ENCODE measurements at places on chromosomes 5 and 9. TPM values are rescaled to one million over a fixed set of nuclear protein-coding genes. Genes with fewer than 3 reads are reported as not detected.

- no peak for DNase-seq
- no peaks in the 10 kb centered on the region for H3K4me1 ChIP-seq
- H3K27me3 ChIP-seq, result no peaks in the 10 kb centered on the region
- no peak overlapping the region for H3K4me3 ChIP-seq
Measured at GRCh38 chr9:105901514-105902109, 207.3 kb downstream of the TMEM38B start.

GRCh38 chr5:878125-878524 is 14.5 kb downstream of the BRD9 start:
- H3K36me3 ChIP-seq, result peaks cover 7% of the 10 kb centered on the region
- no peak for DNase-seq
- H3K27me3 ChIP-seq, result no peaks in the 10 kb centered on the region
- H3K27ac ChIP-seq, result no peak overlapping the region
- H3K4me1 ChIP-seq, result no peaks in the 10 kb centered on the region

- H3K4me3 ChIP-seq, result no peak overlapping the region
- no peaks in the 10 kb centered on the region for H3K4me1 ChIP-seq
- H3K36me3 ChIP-seq, result no peaks in the 10 kb centered on the region
- DNase-seq, result no peak
- H3K27ac ChIP-seq, result no peak overlapping the region
Measured at GRCh38 chr9:4982721-4983482, 2.2 kb upstream of the JAK2 start.

GRCh38 chr5:176664479-176664878 is 17.2 kb downstream of the TSPAN17 start:
- H3K4me3 ChIP-seq, result no peak overlapping the region
- no peaks in the 10 kb centered on the region for H3K36me3 ChIP-seq
- H3K27ac ChIP-seq, result no peak overlapping the region
- no peak for DNase-seq
- no peaks in the 10 kb centered on the region for H3K4me1 ChIP-seq

GRCh38 chr5:17978954-17979353 is 344.7 kb downstream of the TAF11L14 start:
- H3K36me3 ChIP-seq, result no peaks in the 10 kb centered on the region
- no peaks in the 10 kb centered on the region for H3K27me3 ChIP-seq

DNA sequence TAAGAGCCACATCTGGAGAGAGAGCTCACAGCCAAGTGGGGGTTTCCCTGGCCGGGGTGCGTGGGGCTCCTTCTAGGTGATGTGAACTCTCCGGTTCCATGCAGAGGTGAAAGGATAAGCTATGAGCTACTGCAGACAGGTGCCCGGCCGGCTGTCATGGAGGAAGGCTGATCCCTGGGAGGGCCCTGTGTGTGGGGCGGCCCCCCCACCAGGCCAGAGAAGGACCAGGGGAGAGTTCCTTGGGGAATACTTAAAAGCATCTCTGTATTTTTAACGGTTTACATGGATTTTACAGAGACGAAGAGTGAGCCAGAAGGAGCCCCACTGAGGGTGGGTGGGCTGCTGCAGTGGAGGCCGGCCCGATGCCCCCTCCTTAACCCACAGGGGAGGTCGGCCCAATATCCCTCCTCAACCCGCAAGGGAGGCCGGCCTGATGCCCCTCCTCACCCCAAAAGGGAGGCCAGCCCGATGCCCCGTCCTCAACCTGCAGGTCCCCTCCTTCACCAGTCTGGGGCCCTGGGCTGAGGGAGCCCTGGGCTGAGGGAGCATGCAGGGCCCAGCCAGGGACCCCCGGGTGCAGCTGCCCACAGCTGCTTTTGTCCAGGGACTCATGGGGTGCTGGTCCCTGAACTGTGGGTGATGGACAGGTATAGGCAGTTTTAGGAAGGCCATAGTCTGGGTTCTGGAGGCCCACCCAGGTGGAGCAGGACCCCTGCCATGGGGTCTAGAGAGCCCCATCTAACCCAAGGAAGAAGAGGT is 31.9 kb downstream of the MRPL36 start:
- H3K27me3 ChIP-seq, result no peaks in the 10 kb centered on the region
- H3K27ac ChIP-seq, result no peak overlapping the region
- H3K4me3 ChIP-seq, result no peak overlapping the region
- DNase-seq, result no peak

- H3K4me1 ChIP-seq, result no peaks in the 10 kb centered on the region
- no peak overlapping the region for H3K27ac ChIP-seq
- H3K27me3 ChIP-seq, result no peaks in the 10 kb centered on the region
- no peak overlapping the region for H3K4me3 ChIP-seq
- peaks cover 4% of the 10 kb centered on the region for H3K36me3 ChIP-seq
Measured at GRCh38 chr5:7897014-7897600, 28.2 kb downstream of the MTRR start.

DNA sequence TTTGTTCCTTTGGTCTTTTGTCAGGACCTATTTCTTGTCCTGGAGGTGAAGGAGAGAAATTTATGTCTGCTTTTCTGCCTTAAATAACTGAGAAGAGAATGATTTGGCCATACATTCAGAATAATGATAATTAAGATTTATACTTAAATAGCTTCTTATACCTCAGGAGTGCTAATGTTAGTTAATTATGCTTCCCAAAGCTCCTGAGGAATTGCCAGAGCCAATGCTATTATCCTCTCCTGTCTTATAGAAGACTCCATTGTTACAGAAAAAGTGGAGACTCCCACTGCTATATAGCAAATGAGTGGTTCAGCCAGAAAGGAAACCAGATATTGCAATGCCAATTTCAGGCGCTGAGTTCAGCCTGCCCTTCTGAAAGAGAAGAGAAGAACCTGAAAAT is 67.0 kb downstream of the NTRK2 start:
- H3K27me3 ChIP-seq, result no peaks in the 10 kb centered on the region
- no peak for DNase-seq
- H3K36me3 ChIP-seq, result no peaks in the 10 kb centered on the region
- no peak overlapping the region for H3K4me3 ChIP-seq
- no peak overlapping the region for H3K27ac ChIP-seq

GRCh38 chr5:124317451-124317850 is 429.0 kb downstream of the ZNF608 start:
- no peaks in the 10 kb centered on the region for H3K36me3 ChIP-seq
- DNase-seq, result no peak
- H3K27me3 ChIP-seq, result no peaks in the 10 kb centered on the region
- H3K4me1 ChIP-seq, result no peaks in the 10 kb centered on the region
- no peak overlapping the region for H3K4me3 ChIP-seq
- H3K27ac ChIP-seq, result no peak overlapping the region

GRCh38 chr5:157963761-157964160 is 104.8 kb upstream of the CLINT1 start:
- H3K27ac ChIP-seq, result no peak overlapping the region
- H3K27me3 ChIP-seq, result no peaks in the 10 kb centered on the region
- no peak for DNase-seq
- no peaks in the 10 kb centered on the region for H3K4me1 ChIP-seq

DNA sequence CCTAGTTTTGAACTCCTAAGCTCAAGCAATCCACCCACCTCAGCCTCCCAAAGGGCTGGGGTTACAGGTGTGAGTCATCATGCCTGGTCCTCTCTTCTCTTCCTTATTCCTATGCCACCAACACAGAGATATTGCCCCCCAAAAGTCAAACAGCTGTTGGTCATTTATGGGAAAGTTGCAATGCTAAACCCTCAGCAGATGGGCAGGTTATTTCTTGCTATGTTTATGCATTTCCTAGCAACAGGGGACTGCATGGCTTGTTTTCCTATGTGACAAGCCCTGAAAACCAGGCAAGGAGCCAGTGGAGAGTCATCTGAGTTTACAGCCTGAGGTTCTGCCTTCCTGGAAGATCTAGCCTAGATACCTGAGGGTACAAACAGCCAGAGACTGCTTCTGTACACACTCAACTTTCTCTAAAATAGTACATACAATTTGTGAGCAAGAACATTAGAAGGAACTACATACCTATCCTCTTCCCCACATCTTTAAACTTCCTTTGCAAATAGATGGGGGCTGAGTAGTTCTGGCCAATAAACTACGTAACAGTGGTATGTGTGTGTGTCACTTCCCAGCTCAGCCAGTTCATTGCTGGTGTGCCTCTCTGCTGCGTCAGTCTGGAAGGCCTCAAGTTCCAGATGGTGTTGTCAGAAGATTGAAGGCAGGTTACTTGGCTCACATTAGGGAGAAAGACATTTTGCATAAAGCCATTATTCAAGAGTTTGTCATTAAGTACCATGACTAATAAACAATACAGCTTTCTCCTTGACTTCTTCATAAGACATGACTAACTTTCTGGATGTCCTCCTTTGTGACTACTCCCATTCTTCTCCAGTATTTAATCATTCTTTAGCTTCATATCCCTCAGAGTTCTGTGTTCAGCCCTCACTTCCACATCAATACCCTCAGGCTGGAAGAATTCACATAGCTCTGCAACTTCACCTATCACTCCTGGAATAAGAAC is 65.3 kb downstream of the CSNK1A1 start:
- H3K36me3 ChIP-seq, result no peaks in the 10 kb centered on the region
- no peaks in the 10 kb centered on the region for H3K27me3 ChIP-seq
- DNase-seq, result peak; percentile 91
- H3K4me1 ChIP-seq, result peaks cover 14% of the 10 kb centered on the region

DNA sequence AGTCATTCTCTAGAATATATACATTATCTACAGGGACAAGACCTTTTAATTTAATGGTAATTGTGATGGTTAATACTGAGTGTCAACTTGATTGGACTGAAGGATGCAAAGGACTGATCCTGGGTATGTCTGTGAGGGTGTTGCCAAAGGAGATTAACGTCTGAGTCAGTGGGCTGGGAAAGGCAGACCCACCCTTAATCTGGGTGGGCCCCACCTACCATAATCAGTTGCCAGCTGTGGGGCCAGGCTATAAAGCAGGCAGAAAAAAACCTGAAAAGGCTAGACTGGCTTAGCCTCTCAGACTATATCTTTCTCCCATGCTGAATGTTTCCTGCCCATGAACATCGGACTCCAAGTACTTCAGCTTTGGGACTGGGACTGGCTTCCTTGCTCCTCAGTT is 112.2 kb upstream of the SMC2 start:
- H3K27me3 ChIP-seq, result no peaks in the 10 kb centered on the region
- H3K36me3 ChIP-seq, result no peaks in the 10 kb centered on the region
- no peak overlapping the region for H3K27ac ChIP-seq

DNA sequence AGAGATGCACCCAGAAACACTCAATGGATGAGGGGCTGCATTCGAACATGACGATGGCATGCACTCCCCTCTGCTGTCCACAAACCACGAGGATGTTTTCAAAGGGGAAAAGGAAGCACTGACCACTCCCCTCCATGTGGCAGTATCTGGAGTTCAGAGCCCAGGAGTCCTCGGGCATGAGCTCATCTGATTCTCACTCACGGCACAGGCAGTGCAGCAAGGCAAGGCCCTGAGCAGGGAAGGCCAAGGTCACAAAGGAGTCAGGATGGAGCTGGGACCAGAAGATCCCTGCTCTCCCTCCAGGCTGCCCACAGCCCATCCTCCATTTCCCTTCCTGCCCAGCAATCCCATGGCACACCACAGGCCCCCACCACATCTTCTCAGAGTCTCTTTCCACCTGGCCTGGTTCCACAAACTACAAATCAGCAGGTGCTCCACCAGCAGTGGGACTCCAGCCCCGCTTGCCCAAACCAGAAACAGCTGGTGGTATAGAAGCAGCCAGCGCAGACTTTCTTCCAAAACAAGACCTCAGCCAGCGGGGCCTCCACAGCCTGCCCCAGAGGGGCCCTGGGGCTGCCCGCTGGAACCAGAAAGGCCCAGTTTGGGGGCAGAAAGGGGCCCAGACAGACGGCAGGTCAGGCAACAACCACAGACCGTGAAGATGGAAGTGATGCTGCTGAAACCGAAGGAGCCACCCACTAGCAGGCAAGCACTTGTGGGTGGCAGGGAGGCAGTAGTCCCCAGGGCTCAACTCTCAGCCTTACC is 12.2 kb downstream of the TNIP1 start:
- peaks cover 17% of the 10 kb centered on the region for H3K4me1 ChIP-seq
- H3K27ac ChIP-seq, result peak overlapping the region; percentile 40
- H3K4me3 ChIP-seq, result no peak overlapping the region
- H3K27me3 ChIP-seq, result no peaks in the 10 kb centered on the region
- H3K36me3 ChIP-seq, result no peaks in the 10 kb centered on the region

- H3K27me3 ChIP-seq, result no peaks in the 10 kb centered on the region
- peak overlapping the region; percentile 93 for H3K27ac ChIP-seq
- no peaks in the 10 kb centered on the region for H3K36me3 ChIP-seq
- H3K4me1 ChIP-seq, result peaks cover 12% of the 10 kb centered on the region
- H3K4me3 ChIP-seq, result peak overlapping the region; percentile 90
Measured at GRCh38 chr5:138542180-138542955, 668 bp downstream of the ETF1 start.

GRCh38 chr9:17361378-17361777 is 217.5 kb upstream of the SH3GL2 start:
- H3K4me3 ChIP-seq, result no peak overlapping the region
- H3K36me3 ChIP-seq, result no peaks in the 10 kb centered on the region
- DNase-seq, result no peak
- no peaks in the 10 kb centered on the region for H3K4me1 ChIP-seq
- H3K27ac ChIP-seq, result no peak overlapping the region

DNA sequence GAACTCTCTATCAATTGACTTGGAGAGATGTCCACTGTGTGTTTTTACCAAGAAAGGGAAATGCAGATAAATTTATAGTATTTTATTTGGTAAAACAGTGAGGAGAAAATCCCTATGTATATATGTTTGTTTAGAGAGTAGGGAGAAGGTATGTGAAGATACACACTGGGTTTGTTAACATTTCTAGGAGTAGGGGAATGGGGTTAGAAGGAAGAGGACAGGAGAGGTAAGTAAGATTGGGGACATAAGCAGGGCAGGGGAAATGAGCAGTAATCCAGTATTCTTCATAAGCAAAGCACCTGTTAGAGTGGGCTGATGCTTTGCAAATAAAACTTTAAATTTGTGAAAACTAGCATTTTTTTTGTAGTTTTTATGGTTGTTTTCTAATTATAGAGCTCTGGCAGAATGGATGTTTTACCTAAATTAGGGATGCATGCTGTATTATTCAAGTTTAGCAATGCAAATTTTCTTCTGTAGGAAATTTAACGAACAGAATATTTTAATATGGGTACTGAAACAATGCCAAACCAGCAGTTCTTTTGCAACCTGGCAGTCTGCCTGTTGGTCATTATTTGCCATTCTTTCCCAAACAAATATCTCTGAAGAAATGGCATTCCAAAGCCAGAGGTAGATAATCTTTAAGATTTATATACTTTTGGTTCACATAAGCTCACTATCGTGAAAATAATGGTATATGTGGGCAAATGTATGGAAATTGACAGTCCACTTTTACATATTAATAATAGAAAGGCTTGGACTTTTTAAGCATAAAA is 19.4 kb upstream of the DCP2 start:
- H3K4me3 ChIP-seq, result no peak overlapping the region
- DNase-seq, result no peak
- H3K36me3 ChIP-seq, result no peaks in the 10 kb centered on the region
- no peak overlapping the region for H3K27ac ChIP-seq
- H3K27me3 ChIP-seq, result no peaks in the 10 kb centered on the region
- H3K4me1 ChIP-seq, result no peaks in the 10 kb centered on the region

Gene ARHGEF28
- total RNA-seq, result 8.0 TPM

Gene DMRT3
- total RNA-seq, result not detected

Gene TLX3
- total RNA-seq, result not detected

Gene TSLP
- 0.45 TPM for total RNA-seq

Gene IFNA21
- not detected for total RNA-seq

Gene RETREG1
- total RNA-seq, result 56.8 TPM

Gene SETD9
- 18.5 TPM for total RNA-seq

Gene HTR1A
- not detected for total RNA-seq

Gene BTNL3
- total RNA-seq, result 38.0 TPM

Gene MAMDC2
- 7.0 TPM for total RNA-seq

Gene PPP3R2
- not detected for total RNA-seq

Gene SLCO6A1
- not detected for total RNA-seq

Gene GALNT12
- total RNA-seq, result 145 TPM

Gene HDHD3
- total RNA-seq, result 141 TPM

Gene PCDHB9
- 0.47 TPM for total RNA-seq

Measured in colonic mucosa (tissue), 4 donors.